Kidney epithelial cell (primary cell): ENCODE measurements at places on chromosomes 16 and 17.
A peak's percentile ranks its signal among the peaks of the same experiment; 100 is the strongest.

DNA sequence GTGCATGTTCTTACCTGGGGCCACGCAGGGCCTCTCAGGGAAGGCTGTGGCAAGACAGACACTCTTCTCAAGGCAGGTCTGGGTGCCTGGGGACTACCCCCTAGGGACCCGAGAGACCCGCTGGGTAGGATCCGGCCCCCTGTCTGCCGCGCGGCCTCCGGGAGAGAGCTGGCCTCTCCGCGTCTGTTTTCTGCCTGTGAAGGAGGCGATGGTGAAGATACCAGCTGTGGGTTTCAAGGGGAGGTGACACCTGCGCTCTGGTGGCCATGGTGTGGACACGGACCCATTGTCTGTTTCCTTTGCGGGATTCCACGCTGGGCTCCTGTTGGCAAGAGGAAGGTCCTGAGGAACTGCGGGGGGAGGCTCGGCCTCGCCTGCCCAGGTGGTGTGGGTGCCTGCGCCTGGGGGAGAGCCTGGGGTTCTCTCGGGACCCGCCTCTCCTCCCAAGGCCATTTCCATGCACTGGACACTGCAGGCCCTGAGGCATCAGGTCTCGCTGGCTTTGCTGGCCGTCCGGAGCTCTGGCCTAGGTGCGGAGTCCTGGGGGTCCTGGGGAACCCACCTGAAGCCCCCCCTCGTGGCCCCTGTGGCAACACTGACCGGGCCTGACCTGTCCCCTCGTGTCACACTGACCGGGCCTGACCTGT, 12.2 kb upstream of the METRNL start:
- no peak for DNase-seq

GRCh38 chr17:69962436-69962995, 112.5 kb upstream of the KCNJ16 start:
- DNase-seq, result no peak

- peak; percentile 35 for DNase-seq
These were observed 119.2 kb upstream of the CACNG5 start for GRCh38 chr17:66715745-66716156.

DNA sequence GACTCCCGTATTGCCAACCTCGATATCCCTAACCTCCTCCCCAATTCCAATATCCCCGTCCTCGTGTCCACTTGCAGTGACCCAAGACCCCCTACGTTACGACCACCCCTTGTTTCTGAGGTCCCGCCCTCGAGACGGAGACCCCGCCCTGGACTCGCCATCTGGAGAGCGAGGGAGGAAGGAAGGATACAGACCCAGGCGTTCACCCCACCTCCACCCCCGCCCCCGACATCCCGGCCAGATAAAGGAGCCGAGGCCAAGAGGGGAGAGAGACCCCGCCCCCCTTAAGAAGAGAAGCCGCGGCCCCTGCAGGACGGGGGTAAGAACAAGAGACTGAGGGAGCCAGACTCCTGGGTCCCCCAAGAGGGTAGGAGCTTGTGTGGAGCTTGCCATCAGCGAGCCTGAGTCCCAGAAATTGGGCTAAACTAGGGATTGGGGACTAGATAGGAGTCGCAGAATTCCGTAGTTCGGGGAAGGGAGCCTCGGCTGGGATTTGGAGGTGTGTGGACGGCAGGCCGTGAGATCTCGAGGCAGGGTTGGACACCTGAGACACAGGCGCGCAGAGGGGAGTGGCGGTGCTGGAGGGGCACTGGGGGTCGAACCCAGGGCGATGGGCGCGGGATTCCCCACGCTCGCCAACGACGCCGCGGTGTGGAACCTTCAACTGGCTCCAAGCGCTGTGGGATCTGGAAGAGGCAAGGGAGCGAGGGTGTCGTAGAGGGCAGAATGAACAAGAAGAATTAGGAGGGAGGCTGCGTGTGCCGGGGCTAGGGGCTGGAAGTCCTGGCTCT, at the start of gene BCL6B:
BCL6B (plus strand) TSS at position 270 of the 791 bp plus-strand sequence. CDS start 622 bp downstream, outside the sequence.
- no peak for DNase-seq

- DNase-seq, result no peak
These were observed 15.7 kb downstream of the SLC16A3 start for GRCh38 chr17:82244413-82245133.
